ENCODE measurements at places on chromosomes 1 and 21. TPM values are rescaled to one million over a fixed set of nuclear protein-coding genes. Genes with fewer than 3 reads are reported as not detected.

CFHR2 gene
- not detected for total RNA-seq

- DNase-seq = no peak
These were observed 12.6 kb upstream of the MRPS14 start for GRCh38 chr1:175035865-175036264.

DNA sequence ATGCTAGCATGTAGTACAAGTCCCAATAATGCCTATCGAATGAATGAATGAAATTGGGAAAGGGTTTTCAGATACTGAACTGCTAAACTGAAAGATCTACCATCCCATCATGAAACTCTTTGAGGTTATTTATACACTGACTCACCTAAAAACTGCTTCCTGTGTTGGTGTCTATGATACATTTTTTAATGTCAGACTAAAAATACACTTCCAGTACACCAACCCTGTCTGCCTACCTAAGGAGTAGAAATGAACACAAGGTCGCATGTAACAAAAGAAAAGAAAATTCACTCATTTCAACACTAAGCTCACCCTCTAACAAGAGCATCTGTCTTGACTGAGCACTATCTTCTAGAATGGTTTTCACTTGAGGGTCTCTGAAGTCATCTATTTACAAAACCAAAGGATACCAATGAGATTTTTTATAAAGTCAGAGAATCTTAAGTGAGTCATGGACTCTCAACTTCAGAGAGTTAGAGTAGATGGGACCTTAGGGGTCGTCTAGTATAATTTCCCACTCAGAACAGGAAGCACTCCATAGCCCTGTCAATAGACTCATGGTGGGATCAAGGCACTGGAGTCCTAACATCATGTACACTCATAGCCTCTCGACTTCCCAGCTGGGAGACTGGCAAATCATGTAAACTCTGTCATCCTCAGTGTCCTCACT, 53.4 kb downstream of the WLS start:
- DNase-seq = no peak

DNA sequence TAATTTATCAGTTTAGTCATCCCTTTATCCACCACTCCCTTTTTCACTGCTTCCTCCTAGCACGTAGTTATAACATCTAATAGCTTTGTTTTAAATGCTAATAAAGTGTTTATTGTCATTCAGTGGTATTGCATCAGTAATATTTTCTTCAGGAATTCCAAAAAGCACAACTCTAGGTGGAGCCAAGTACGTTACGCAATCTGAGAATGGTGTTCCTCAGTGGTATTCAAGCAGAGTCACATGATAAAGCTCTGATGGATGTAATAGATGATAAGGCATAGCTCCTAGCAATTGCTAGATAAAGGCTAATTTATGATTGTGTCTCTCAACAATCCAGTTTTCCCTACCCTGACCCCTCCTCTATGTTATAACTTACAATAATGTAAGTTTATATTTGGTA, 494.6 kb upstream of the ADGRL4 start:
- no peak for DNase-seq

DNA sequence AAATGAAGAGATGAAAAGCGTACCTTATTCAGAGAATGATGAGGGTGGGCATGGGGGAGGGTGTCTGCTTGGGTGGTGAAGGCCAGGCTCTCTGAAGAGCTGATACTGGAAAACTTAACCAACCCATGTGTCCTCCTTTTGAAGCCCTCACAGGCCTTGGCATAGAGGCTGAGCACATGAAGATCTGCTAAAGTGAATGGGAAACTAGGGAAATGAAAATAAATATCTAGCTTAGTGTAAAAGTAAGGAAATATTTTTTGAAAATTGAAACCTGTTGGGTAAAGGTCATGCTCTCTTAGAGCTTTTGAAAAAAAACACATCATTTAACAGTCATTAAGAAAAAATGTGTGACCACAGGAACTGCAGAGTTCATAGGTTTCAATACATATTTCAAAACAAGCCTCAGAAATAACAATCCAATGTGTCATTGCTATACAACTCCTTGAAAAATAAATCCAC, 40.5 kb upstream of the RALGPS2 start:
- DNase-seq = no peak

DMBX1 gene
- not detected for total RNA-seq

- DNase-seq = no peak
These were observed 125.4 kb downstream of the ZZZ3 start for GRCh38 chr1:77557053-77557452.

All from hematopoietic multipotent progenitor cell (in vitro differentiated cells).